BJ (cell line): ENCODE measurements at places on chromosomes 1 and 21. TPM values are rescaled to one million over a fixed set of nuclear protein-coding genes. Genes with fewer than 3 reads are reported as not detected.

Gene AKR7A2
- polyA plus RNA-seq: 51.1 and 73.6 TPM in 2 replicates

Gene SELE
- polyA plus RNA-seq: not detected in 2 replicates

Gene CD5L
- not detected in 2 replicates for polyA plus RNA-seq

Gene SPATA46
- not detected in 2 replicates for polyA plus RNA-seq

Gene TFF1
- polyA plus RNA-seq: not detected in 2 replicates

Gene KCNH1
- 3.5 and 5.8 TPM in 2 replicates for polyA plus RNA-seq

Gene DHX9
- 111 and 152 TPM in 2 replicates for polyA plus RNA-seq

Gene CALML6
- polyA plus RNA-seq: 0.31 and 0.45 TPM in 2 replicates

Gene ACTA1
- polyA plus RNA-seq: 0.10 and 0.11 TPM in 2 replicates

Gene SYTL1
- polyA plus RNA-seq: 0.20 and 0.23 TPM in 2 replicates

Gene WNT3A
- polyA plus RNA-seq: not detected in 2 replicates
